ENCODE measurements at places on chromosomes 13 and 19.
A peak's percentile ranks its signal among the peaks of the same experiment; 100 is the strongest.

GRCh38 chr13:33578786-33579185 lies 239.2 kb upstream of the RFC3 start:
- DNase-seq = no peak

DNA sequence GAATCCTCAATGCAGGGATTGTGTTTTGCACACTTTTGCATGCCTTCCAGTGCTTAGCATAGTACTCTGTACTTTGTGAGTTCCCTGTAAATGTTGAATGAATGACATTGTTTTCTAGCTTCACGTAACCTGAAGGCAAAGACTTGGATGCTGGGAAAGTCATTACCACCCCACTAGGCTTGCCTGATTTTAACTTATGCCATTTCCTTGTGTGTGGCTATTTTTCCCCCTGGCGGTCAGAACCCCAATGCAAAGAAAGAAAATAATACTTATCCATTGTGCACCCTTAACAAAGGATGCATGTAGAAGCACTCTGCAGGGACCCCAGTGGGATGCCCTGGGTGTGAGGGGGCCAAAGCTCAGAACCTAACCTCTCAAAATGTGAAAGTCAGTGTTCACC lies 1.2 kb upstream of the ENOX1 start:
- peak; percentile 21 for DNase-seq

GRCh38 chr19:38733241-38733492 lies 11.1 kb downstream of the CAPN12 start:
- DNase-seq = no peak

- DNase-seq = no peak
Measured at GRCh38 chr19:4018140-4018613, 10.6 kb downstream of the PIAS4 start.

DNA sequence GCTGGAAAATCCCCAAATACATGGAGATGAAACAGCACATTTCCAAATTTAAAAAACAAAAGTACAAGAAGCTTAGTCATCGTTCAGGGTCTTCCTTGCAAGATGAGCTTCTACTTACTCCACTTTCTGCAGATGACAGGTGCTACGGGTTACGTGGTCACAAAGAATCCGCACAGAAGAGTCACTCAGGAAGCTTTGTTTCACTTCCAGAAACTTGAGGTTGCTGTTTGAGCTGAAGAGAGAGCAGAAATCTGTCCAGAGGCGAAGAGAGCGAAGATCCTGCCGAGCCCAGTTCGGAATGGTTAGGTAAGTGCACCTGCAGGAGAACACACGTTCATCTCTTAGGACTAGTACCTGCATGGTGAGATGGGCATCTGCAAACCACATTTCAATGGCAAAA lies 9.4 kb downstream of the NLRP7 start:
- no peak for DNase-seq

DNA sequence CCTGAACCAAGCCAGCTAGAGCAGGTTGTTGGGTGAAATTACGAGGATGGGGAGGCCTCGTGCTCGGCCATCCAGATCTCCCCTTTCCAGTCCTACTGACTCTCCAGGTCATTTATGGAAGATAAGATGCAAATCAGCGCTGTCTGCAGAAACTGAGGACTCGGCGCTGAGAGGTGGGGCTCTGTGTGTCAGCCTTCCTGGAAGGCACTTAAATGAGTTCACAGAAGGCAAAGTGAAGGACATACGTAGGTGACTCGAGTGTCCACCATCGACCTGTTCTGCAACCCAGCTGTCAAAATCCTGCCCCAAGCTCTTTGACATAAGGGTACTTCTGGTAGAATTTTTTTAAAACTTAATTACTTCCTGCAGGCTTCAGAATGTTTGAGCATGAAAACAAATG lies 86.4 kb downstream of the RAB20 start:
- no peak for DNase-seq

- DNase-seq = no peak
Measured at GRCh38 chr19:51599084-51599483, 28.0 kb downstream of the ZNF175 start.

- DNase-seq = no peak
Measured at GRCh38 chr13:49494645-49495044, 1.1 kb upstream of the PHF11 start.

GRCh38 chr19:5172859-5173630 lies 167.6 kb downstream of the PTPRS start:
- no peak for DNase-seq

DNA sequence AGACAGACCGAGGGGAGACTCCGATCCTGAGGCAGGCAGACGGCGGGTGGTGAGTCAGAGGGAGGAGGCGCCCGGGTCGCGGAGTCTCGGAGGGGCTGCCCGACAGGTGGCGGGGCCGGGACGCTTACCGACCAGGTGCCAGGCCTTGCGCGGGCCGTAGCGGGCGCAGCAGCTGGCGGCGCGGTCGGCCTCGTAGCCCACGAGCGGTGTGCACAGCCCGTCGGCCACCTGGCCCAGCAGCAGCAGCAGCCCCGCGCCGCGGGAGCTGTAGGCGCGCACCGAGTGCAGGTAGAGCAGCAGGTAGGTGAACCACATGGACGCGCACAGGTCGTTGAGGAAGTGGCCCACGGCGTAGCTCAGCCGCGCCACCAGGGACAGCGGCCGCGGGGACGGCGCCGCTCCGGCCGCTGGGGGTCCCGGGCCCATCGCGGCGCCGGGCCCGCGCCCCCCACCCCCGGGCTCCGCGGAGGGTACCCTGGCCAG lies 367 bp downstream of the MFSD12 start:
- DNase-seq = no peak
